NCI-H187 (cell line): ENCODE measurements at places on chromosomes 4 and X.

DNA sequence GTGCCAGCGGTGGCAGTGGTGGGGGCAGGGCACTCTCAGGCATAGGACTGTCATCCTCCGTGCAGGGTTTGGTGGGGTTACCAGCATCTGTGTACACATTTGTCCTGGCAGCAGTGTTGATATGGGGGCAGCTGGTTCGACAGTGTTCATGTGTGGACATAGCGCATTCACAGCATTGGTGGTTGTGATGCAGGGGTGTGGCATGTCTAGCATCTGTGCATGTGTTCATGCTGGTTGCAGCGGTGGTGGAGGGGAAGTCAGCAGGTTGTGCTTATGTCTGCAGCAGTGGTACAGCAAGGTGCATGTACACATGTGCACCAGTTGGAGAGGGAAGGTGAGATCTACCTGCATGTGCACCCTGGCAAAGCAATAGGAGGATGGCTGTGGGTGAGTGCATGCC lies 75.3 kb upstream of the ZXDB start:
- no peak for DNase-seq

GRCh38 chr4:39166177-39166576 lies 16.2 kb upstream of the WDR19 start:
- no peak for DNase-seq

DNA sequence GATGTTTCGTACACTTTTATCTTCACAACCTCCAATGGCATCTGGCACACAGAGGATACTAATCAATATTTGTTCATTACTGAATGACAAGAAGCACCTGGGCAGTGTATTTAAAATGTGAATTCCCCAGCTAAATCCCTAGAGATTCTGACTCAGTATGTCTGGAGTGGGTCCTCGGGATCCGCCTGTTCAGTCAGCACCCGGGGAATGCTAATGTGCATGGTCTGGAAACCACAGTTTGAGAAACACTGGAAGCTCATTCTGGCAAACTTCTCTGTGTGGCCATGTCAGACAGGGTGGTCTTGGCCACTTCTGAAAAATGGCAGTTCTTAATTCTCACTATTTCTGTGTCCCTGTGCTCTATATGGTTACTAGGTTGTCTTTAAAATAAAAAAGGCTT lies 138.8 kb upstream of the VCX start:
- no peak for DNase-seq

GRCh38 chr4:118927974-118928373 lies 39.3 kb downstream of the SYNPO2 start:
- no peak for DNase-seq

DNA sequence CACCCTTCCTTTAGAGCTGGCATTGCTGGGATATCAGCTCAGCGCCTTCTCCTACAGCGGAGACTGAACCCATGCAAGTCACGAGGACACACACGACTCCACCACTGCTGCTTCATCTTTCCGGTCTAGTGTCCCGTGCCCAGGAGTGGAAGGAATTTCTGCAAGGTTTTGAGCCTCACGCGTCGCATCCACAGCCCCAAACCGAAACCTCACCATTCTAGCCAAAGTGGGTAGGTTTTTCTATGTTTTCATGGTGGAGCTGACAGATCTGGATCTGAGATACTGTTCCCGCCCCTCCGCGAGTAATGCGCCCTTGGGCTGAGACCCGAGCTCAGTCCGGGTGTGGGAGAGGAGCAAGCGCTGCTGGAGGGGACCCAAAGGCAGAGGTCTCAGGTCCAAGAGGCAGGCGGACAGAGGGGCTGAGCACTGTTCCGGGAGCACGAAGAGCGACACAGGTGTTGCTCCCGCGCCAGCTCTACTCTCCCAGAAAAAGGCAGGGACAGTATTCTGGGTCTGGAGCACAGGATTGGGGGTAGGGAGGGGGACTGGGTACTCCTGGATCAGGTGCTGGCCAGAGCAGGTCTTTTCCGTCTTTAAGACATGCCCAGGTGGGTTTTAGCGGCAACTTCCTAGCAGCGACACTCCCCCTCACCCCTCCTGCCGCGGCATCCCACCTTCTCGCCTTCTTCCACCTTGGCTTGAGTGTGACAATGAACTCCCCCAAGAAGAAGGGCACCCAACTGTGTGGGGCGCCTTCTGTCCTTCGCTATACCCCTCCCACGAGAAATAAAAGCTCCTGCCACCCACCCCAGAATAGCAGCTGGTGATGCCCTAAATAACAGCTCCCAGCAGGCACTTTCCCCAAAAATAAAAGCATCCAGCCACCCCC lies 1.8 kb downstream of the EPHA5 start:
- DNase-seq: no peak

DNA sequence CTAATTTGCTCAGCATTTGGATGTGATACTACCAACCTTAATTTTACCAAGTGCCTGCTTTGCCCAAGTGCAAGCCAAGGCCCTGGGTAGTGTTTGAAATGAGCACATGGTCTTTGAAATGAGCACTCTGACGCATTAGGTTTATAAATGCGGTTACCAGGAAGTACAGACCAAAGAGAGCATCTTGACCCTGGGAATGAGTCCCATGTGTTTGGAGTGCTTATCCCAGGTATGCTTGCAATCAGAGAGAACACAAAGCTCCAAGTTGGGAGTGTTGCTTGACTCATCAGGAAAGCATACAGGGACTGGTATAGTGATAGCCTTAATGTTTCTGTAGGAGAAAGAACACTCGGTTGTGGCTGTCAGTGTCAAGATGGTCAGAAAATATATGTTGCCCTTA lies 203.6 kb upstream of the MAMLD1 start:
- DNase-seq: no peak

DNA sequence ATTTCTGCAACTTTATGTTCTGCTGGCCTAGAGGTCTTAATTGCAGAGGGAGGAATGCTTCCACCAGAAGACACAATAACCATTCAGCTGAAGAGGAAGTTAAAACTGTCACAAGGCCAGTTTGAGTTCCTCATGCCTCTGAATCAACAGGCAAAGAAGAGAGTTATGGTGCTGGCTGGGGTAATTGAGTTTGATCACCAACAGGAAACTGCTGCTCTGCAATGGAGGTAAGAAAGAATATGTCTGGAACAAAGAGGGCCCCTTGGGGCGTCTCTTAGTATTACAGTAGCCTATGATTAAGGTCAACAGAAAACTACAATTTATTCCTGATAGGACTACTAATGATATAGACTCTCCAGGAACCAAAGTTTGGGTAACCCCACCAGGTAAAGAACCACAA lies 744.0 kb downstream of the FSTL5 start:
- DNase-seq: no peak

DNA sequence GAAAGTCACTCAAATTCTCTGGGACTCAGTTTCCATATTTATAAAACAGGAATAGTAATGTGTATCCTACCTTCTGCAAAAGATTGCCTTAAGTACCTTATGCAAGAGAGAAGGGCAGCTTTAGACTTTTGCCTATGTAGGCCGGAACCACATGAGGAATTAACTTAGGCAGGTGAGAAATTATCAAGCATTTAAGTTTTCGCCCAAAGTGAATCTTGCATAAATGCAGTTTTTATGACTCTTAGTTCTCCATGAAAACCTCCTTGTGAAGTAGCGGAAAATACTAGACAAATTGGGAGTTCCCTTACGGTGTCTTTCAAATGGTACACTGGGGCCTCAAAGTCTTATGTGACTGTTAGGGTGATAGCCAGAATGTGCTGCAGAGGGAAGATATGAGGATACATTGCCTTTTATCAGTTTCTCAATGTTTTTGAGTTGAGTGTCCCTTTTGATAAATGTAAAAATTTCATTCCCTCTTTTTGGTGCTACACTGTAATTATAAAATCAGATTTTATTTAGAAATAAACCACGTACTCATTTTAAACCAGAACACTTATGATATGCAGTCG lies 2.6 kb downstream of the SH2D1A start:
- no peak for DNase-seq

GRCh38 chr4:41713768-41714167 lies 34.8 kb downstream of the PHOX2B start:
- DNase-seq: no peak

DNA sequence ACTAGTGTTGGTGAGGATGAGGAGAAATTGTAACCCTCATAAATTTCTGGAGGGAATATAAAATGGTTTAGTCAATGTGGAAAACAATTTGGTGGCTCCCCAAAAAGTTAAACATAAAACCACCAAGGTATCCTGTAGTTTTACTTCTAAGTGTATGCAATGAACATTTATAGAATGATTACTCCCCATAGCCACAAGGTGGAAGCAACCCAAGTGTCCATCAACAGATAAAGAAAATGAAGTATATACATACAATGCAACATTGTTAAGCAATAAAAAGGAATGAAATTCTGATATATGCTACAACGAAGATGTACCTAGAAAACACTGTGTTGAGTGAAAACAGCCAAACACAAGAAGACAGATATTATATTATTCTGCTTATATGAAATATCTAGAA lies 569.1 kb upstream of the GRID2 start:
- no peak for DNase-seq

- no peak for DNase-seq
Observed at GRCh38 chr4:86918539-86919072, 16.2 kb upstream of the AFF1 start.
